Eye (tissue), 1 donor: ENCODE measurements at places on chromosomes 5 and 9.

GRCh38 chr9:77210116-77210515, 32.8 kb downstream of the VPS13A start:
- no peak for DNase-seq

- peak; percentile 18 for DNase-seq
Measured at GRCh38 chr5:39224196-39224761, 4.9 kb upstream of the FYB1 start.

GRCh38 chr9:95822583-95823431, 52.7 kb upstream of the ERCC6L2 start:
- DNase-seq = no peak

GRCh38 chr5:170480260-170480659, 23.6 kb upstream of the KCNIP1 start:
- DNase-seq = no peak

DNA sequence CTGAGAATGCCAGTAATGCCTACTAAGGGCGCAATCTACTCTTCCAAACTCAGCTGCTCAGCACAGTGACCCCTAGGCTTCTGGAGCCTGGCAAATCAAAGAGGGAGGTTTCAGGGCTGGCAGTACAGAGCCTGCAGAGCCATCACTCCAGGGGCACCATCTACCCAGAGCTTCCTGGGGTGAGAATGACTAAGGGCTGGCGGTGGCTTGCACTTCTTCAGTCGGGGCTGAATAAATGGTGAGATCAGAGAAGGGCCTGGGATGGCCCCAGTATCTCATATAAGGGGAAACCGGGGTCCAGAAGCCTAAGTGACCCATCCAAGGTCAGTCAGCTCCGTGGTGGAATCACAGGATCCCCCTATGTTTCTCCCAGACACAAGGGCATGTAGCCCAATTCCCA, 5.3 kb downstream of the SH3PXD2B start:
- no peak for DNase-seq
